ENCODE measurements at places on chromosomes 2 and 18.

DNA sequence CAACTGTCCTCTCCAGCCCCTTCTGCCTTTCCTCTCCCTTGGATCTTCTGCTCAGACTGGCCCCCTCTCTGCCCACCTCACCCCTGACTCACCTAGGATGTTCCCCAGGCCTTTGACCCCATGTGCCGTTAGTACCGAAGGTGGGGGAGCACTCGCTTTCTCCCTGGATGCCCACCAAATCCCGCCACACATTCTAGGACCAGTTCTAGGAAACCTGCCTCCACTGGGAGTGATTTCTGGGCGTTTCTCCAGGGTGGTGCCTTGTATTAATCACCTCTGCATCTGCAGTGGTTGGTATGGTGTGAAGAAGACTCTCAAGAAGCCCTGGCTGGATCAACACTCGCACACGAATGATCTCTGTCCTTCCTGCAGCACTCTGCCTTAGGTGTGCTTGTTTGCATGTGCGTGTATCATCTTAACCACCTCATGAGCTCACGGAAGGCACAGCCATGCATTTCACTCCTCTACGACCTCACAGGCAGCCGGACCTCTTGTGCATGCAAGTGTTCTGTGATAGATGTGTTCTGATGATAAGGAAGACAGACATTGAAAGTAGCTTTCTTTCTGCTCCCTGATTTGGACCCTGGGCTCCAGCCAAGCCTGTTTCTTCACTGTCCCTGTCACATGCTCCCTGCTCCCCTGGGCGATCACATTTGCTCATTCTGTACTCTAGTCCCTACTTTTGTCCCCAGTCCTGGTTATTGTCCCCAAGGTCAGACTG is 69.4 kb downstream of the LIPG start:
- no peak for DNase-seq

DNA sequence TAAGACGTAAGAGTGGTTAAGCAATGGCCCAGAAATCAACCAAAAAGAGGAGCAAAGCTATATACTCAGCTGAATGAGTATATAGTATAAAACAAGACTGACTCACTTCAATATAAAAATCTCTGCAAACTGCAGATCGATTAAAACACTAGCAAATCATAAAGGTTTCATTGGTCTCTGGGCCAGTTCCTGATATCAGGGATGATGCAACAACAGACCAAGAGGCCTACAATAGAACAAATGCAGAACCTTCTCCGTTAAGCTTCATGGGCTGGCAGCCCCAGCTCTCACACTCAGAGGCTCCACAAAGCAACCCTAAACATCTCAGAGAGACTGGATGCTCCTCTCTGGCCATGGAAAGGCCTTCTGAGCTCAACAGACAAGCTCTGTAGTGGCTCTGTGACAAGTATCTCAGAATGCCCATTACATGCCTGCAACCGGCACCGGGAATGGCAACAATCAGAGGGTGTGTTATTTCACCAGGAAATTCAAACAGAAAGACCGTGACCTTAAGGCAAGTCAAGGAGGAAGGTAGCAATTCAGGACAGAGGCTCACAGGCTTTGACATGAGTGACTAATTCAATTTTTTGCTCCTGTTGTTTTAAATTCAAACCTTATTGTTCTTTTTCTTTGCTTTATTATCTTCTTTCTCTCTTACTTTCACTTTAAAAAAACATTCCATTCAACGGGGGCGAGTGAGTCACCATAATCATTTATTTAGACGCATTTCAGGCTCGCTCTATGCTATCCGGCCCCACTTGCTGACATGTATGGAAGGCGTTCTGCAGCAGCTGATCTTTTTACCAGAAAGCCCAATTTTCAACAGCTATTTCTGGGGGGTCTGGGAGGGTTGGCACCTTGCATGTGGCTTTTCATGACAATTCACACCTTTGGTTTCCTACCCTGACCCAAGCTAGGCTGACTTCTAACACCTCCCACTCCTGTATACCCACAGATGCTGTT is 15.1 kb downstream of the CYRIA start:
- no peak for DNase-seq

DNA sequence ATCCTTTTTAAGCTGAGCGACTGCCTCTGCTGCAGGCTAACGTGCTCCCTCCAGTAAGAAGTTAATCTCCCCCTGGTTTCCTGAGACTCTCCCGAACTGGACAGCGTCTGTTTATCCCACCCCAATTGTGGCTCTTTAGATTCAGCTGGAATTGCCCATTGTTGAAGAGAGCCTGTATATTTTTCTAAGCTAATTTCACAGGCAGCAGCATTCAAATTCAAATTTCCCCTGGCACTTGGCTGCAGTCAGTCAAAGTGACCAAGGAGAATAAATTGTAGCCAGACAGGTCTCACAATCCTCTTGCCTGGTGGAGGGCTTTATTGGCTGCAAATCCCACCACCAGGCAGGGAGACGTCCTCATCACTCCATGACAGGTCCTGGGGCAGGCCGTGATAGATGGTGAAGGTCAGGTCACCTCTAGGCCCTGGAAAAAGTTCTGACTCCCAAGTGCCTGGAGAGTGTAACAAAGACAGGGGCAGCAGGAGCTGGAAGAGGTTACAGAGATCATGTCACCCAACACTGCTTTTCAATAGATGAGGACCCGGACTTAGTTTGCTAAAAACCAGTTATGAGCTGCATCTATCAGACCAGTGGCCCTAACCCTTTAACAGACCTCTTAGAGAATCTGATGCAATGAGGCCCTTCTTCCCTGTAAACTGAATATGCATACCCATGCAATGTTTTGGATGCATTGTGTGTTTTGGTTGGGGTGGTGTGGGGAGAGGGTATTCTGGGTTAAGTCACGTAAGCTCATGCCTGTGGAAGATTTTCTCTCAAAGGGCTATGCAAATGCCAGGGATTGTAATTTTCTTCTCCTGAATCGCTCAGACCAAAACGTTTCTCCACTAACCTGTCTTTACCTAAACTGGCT is 32.3 kb upstream of the C18orf32 start:
- DNase-seq, result no peak

DNA sequence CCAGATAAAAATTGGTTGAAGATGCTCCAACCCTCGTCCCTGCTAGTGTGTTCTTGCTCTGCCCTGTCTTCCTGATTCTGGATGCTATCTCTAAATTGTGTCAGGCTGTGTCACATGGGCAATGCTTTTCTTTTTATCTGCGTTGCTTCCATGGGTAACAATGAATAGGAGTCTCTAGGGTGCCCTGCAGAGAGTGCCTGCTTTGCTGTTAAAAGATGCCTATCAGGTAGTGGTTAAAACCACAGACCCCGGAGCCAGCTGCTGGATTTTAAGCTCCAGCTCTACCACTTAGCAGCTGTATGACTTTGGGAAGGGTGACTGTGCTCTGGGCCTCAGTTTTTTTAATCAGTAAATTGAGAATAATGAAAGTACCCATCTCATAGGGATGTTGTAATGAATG is 340.3 kb downstream of the PLCL1 start:
- no peak for DNase-seq

DNA sequence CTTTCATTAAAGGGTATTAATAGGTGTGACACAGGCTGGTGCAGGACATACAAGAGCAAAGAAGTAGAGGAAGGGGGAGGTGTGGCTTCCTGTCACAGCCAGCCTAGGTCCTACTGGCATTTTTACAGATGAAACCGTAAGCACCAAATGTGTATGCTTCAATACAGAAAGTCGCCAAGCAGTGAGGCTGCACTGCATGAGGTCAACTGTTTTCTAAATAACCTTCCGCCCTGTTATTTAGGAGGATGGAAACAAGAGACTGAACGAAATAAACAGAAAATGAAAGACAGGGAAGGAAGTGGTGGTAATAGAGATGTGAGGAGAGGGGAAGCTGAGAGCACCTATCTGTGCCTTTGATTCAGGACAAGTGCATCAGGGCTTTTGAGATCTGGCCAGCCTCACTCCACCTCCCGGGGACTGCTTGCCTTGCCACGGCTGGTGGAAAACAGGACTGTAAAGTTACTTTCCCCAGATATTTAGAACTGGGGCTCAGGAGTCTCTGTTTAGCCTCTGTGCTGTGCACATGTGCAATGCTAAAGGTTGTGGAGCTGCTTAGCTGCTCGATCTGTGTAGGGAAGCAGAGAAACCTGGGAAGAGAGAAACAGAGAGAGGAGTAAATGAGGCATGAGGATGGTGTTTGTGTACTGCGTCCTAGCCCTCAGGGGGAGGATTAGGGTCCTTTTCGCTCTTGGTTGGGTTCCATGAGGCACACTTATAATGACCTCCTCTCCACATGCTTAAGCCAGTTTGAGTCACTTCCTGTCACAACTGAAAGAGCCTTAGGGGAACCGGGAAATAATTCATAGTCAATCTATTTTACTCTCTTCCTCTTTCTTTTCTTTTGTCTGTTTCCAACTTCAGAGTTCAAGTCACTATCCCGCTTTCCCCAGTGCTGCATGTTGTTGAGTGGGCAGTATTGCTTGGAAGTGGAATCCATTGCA is 62.3 kb upstream of the BOD1L2 start:
- no peak for DNase-seq

- no peak for DNase-seq
Observed at GRCh38 chr18:43525169-43525568, 247.9 kb upstream of the SYT4 start.

- no peak for DNase-seq
Observed at GRCh38 chr2:12923907-12924610, 207.3 kb downstream of the TRIB2 start.

GRCh38 chr2:167783261-167784083 is 463.9 kb downstream of the STK39 start:
- DNase-seq, result no peak

GRCh38 chr2:25341753-25342371 is at the start of gene DNMT3A:
Gene DNMT3A, minus strand, starts transcription at chr2:25341925. Its CDS starts 27,941 bp downstream, at chr2:25313984.
- peak; percentile 63 for DNase-seq

DNA sequence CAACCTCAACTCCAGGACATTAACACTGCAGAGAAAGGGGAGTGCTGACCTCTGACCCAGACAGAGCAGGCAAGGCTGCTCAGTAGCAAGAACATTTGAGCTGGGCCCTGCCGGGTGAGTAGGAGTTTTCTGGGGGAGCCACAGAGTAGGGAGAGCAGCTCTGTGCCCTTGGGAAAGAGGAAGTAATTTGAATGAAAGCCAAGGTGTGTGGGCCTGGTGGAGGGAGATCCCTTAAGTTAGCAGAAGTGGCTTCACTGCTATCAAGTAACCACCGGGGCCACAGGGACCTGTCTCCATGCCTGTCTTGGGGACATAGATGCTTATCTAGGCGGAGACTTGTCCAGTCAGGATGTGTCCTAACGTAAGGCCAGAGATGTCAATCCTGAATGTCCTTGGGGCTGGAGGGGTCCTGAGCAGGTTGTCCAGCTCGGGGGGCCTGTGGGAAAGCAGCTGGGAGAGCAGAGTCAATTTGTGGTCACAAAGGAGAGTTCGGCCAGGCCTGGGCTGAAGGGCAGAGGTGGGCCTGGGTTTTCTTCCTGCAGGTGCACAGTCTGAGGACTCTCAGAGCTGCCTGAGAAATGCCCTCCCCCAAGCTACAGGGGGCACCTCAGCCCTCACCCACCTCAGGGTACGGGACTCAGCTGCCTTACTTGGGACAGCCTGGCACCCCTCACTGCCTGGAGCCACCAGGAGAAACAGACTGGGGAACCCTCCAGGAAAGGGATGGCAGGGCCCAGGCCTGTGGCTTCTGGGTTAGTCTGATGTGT is 15.0 kb upstream of the OTOF start:
- DNase-seq, result no peak

GRCh38 chr18:23967321-23968089 is 47.0 kb upstream of the TTC39C start:
- DNase-seq, result peak; percentile 15

DNA sequence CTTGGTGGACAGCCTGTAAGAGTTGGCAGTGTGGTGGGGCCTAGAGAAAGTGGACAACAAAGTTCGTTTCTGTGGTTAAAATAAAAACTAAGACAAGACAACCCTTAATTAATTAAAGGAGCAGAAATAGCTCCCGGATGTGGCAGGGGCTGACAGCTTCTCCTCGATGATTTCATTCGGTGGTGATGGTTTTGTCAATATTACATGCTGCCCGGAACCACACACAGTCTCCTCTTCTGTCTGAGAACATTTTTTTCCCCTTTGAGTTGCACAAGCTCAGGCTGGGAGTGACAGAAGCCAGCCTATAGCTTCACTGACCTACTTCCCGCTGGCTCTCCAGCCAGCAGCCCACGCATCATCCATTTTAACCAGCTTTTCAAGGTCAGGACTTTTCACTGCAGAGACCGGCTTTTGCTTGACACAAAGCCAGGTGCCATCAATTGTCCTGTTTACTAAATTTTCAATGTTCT is 378.8 kb downstream of the SLC4A3 start:
- no peak for DNase-seq

DNA sequence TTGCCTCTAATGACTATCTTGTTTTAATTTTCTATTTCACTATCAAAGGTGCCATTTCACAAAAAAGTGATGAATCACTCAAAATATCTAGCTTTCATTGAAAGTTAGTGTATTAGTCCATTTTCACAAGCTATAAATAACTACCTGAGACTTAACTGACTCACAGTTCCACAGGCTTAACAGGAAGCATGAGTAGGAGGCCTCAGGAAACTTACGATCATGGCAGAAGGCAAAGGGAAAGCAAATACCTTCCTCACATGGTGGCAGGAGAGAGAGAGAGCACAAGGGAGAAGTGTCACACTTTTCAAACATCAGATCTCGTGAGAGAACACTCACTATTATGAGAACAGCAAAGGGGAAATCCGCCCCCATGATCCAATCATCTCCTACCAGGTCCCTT is 1220.4 kb upstream of the ZEB2 start:
- no peak for DNase-seq

GRCh38 chr18:58257461-58257860 is 213.4 kb downstream of the NEDD4L start:
- DNase-seq, result no peak

DNA sequence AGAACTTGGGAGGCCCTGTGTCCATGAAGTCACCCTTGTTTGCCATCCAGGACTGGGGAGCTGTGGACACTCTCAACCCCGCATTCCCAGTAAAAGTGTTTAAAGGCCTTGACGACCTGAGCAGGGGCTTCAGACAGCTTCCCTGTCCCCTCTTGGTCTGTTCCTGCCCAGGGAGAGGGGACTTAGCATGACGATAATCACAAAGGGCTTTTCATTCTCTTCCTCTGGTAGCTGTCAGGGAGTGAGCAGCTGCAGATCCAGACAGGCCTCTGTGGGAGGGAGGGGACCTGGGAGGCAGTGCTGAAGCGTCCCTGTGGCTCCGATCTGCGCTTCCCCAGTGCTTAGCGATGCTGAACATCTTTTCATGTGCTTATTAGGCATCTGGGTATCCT is 77.8 kb upstream of the HS6ST1 start:
- no peak for DNase-seq

GRCh38 chr2:134170294-134170693 is 83.6 kb upstream of the MGAT5 start:
- DNase-seq, result no peak

- DNase-seq, result no peak
Observed at GRCh38 chr2:136894007-136894634, 128.8 kb downstream of the THSD7B start.

GRCh38 chr2:122800781-122801180 is 1045.3 kb downstream of the TSN start:
- no peak for DNase-seq

DNA sequence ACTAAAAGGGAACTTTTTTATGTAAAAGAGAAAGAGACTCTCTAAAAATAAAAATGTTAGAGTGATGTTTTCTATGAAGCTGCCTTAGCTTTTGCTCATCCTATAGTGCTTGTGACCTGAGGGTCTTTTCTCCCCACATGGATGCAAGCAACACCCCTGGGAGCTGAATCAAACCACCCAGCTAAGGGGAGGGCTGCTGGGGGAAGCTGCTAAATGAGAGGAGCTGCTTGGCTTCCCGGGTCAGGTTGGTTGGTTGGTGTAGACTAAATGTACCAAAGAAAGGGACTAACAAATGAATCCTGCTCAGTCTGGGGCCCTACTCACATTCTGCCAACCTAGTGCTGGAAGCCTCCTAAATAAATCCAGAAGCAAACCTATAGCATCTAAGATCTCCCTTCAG is 35.0 kb downstream of the AFF3 start:
- DNase-seq, result no peak

- no peak for DNase-seq
Observed at GRCh38 chr2:172639256-172639655, 83.4 kb downstream of the PDK1 start.

All from stimulated activated CD4-positive, alpha-beta T cell treated with anti-CD3 and anti-CD28 coated beads, Interleukin-1b, Interleukin-23, amount 100 ng/mL, for 4 hours (primary cell).